ENCODE measurements at places on chromosomes 5 and 9. TPM values are rescaled to one million over a fixed set of nuclear protein-coding genes. Genes with fewer than 3 reads are reported as not detected.

DNA sequence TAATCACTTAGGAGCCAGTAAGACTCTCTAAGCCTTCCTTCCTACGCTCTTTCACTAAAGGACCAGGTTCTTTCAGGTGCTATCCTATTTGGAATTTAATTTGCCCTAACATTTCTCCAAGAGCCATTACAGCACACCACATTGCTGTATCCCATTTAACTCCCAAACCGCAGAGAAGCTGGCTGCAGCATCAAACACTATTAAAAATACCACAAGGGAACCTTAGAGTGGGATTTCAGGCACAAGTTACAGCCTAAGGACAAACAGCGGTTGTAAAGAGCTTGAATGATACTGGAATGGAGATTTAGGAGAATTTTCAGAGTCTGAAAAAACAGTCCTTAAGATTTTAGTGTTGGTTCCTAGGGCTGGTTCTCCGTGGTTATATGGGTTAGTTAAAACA is 566.4 kb downstream of the RAB3C start:
- no peak for DNase-seq

DNA sequence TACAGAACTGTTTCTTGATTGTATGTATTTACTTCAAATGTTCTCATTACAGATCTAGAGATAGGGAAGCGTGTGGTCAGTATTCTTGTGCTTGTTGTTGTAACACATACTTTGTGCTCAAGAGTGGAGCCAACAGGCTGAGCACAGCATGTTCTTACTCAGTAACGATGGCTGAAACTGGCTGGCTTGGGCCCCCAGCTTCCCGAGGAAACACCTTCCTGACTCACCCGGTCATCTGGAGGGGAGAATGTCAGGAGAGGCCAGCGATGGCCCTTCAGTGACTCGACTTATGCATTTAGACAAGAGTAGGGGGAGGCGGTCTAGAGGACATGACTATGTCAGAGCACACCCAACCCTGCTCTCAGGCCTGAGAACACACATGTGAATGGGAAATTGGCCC is 25.6 kb downstream of the ZNF474 start:
- no peak for DNase-seq

- no peak for DNase-seq
Observed at GRCh38 chr9:27475057-27475595, 49.0 kb upstream of the IFNK start.

DNA sequence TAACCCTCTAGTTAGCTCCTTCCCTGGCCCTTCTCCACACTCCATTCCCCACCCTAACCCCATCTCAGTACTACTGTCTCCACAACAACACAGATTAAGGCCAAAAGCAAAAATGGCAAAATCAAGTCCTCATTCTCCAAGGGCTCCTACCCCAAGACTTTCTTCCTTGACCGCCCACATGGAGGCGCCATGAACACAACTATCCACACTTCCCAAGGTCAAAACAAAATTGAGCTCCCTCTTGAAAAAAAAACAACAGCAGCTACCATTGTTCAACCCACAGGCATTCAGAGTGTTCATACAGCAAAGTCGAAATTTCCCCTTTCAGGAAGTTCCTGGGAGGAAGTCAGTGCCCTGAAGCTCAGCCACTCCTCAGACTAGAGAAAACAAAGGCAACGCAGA is 54.4 kb downstream of the GNAQ start:
- peak; percentile 34 for DNase-seq

- DNase-seq: no peak
Observed at GRCh38 chr9:124639637-124640036, 131.5 kb downstream of the NR6A1 start.

DNA sequence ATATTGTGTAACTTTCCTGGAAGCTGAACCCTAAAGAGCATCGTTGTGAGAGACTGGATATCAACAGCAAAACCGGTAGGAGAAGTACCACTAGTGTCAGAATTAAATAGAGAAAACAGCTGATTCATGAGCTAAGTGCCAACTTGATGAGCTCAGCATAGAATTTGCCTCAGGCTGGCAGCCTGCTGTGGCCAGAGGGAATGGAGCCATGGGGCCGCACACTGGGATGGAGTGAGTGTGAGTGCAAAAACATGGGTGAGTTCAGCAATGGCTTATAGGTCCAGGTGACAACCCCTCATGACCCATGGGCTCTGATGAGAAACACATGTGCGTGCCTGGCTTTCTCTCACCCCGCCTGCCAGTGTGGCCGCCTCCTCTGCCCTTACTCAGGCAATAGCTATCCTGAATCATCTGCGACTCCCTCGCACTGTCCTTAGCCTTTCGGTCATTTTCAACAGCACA is 25.4 kb downstream of the ADAMTS16 start:
- no peak for DNase-seq

DNA sequence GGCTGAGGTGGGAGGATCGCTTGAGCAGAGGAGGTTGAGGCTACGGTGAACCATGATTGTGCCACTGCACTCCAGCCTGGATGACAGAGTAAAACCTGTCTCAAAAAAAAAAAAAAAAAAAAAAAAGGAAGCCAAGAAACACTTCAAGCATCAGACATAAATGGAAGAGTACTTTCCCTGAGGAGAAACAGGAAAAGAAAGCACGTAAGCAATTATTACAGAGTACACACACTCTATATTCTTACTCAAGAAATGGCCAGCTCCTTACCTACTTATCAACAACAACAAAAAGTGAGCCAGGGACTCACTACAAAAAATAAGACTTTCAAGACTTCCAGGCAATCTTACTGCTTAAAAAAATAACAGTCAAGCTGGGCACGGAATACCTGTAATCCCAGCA is 21.8 kb downstream of the ZFR start:
- no peak for DNase-seq

GRCh38 chr9:121754655-121755436 is 103.4 kb downstream of the DAB2IP start:
- no peak for DNase-seq

GRCh38 chr5:128815201-128815600 is 150.1 kb upstream of the SLC27A6 start:
- DNase-seq: no peak

DNA sequence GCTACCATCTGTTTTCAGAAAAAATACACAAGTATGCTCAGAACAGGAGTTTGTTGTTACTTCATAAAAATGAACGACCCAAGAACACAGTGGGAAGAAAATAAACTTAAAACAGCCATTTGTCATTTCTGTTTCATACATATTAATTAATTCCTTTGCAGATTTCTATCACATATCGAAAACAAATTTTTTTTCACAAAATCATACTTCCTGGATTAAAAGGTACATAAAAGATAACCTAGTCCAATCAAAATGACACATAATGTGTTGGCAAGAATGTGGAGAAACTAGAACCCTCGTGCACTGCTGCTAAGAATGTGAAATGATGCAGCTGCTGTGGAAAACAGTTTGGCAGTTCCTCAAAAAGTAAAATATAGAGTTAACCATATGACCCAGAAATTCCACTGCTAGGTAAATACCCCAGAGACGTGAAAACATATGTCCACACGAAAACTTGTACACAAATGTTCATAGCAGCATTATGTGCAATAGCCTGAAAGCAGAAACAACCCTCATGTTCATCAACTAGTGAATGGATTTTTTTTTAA is 46.0 kb downstream of the MYO10 start:
- DNase-seq: no peak

GRCh38 chr5:178229861-178230260 is 2.7 kb downstream of the PHYKPL start:
- no peak for DNase-seq

- DNase-seq: no peak
Observed at GRCh38 chr5:14842117-14842516, 29.5 kb downstream of the ANKH start.

DNA sequence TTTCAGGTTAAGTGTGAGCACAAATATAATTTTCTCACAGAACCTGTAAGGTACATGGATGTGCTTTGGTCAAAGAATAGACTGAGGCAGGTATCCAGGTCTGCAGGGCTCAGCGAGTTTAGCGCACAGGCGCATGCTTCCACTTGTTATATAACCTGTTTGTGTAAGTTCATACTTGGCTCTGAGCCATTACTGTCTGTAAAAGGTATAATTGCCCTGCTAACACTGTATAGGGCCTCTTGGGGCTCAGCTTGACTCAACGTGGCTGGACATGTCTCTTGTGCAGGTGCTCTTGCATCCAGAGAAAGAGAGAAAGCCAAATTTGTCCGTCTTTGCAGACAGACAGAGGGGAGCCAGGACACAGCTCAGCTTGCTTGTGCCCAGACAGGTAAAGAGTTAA is 759.6 kb downstream of the MTRR start:
- no peak for DNase-seq

DNA sequence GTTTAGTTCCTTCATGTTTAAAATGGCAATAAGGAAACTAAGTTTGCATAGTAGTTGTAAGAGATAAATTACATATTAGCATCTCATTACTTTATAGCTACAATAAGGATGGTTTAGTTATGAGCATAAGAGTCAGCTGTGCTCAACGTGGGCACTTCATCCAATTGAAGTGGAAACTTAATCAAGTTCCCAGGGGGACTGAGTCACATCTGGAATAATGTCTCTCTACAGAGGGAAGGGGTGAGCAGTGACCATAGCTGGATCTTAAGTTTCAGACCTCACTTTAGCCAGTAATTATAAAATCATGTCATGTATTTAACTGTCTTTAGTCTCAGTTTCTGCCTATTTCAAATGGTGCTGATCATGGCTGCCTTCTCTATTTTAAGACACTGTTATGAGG is 36.8 kb upstream of the FAM240B start:
- no peak for DNase-seq

DNA sequence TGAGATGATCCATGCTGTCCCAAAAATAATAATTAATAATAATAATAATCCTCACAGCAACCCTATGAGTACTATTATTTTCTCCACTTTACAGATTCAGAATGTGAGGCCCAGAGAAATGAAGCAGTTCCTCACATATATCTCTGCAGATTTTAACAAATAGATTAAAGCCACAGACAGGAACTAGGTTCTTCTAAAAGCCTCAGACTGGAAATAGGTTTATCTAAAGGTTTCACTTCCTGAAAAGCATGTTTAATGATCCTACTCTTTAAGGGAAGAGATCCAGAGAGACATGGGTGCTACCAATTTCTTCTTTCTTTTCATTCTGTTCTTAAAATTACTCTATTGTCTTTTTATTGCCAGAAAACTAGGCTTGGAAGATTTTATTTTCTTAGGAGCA is 1079.4 kb upstream of the COX7C start:
- no peak for DNase-seq

DNA sequence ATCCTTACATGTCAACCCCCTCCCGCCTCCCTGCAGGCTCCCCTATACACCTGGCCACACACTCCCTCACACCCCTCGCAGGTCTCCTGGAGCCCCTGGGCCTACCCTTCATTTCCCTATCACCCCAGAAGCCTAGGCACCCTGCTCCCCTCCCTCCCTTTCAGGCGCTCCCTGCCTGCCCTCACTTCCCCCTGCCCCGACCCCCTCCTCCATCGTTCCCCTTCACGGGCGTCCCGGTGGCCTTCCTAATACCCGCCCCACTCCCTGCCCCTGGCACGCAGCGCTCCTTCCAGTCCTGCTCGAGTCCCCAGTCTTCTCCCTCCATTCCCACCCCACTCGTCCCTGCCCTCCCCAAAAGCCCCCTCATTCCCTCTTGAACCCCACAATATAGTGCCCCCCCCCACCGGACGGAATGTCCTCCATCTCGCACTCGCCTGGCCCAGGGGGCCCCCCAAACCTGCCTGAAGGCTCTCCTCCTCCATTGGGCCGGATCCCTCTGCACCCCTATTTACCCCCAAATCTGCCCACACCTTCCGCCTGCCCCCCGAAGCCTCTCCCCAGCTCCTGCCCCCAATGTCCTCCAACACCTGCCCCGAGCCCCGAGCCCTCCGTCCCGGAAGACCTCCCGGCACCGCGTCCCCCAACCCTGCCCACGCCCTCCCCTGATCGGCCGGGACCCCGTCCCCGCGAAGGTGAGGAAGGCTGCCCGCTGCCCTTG is 746 bp downstream of the STRBP start:
- peak; percentile 8 for DNase-seq

- DNase-seq: no peak
Observed at GRCh38 chr9:20997503-20998076, 33.9 kb downstream of the HACD4 start.

GRCh38 chr9:83583151-83584014 is 39.6 kb upstream of the IDNK start:
- peak; percentile 17 for DNase-seq

Gene PTPRD
- 0.26 TPM for total RNA-seq

Gene SLC45A2
- total RNA-seq: not detected

Gene ZNF879
- total RNA-seq: 2.3 TPM

Gene SLCO6A1
- not detected for total RNA-seq

Gene SLC36A2
- not detected for total RNA-seq

Gene NFIB
- total RNA-seq: 0.20 TPM

Gene EMB
- total RNA-seq: 57.2 TPM
